ENCODE measurements at places on chromosomes 12 and 14.

- no peak for DNase-seq
Observed at GRCh38 chr12:110916295-110916875, 4.0 kb downstream of the MYL2 start.

- DNase-seq = no peak
Observed at GRCh38 chr12:79407671-79408622, 282.8 kb downstream of the PAWR start.

DNA sequence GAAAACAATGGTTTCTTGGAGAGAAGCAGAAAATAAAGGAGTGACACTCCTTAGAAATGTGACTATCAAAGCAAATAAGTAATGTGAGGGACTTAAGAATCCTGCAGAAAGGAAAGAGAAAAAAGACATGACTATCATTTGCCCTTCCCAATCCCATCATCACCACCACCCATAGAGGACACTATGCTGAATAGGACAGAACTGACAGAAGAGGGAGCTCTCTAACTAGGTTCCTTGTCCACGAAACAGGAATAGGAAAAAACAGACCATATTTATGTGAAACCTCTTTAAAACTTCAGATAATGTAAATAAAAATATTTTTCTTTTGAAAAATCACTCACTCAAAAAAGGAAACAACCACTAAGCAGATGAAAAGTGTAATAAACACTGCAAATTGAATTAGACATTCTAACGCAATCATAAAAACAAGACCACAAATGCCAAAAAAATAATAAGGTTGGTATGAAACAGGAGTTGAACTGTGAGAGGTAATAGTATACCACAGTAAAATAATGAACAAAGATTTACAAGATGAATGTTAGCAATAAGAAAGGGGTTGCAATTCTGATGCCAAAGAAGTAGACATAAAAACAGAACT lies 24.1 kb downstream of the KLRD1 start:
- peak; percentile 34 for DNase-seq

- DNase-seq = no peak
Observed at GRCh38 chr14:69586404-69586803, 11.7 kb upstream of the CCDC177 start.

DNA sequence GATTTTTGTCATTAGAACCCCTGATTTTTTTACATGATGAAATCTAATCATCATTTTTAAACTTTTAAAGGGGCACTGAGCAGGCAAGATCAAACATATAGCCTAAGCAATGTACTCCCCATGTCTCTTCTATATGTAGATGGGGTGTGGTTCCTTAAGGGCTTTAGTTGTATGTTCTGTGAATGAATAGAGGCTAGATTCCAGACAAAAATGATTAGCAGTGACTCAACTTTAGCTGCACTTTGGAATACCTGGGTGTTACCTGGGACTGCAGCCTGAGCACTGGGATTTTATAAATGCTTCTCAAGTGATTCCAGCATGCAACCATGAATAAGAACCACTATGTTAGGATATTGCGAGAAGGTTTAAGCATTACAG lies 256.7 kb upstream of the PLEKHG7 start:
- DNase-seq = no peak

DNA sequence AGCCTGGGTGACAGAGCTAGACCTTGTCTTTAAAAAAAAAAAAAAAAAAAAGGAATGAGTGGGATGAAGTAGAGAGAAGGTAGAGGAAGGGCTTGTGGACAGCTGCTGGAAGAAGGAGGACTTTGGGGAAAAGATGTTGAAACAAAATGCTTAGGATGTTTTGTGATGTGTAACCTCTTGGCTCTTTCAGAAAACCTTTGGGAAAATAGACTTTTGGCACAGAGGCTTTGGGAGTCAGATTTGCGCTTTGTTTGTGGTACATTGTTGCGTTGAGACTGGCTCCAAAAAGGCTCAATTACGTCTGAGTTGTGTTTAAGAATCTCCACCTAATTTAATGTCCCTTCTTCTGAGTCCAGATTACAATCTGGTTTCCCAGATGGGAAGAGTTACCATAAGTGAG lies 32.9 kb upstream of the SPTLC2 start:
- no peak for DNase-seq

GRCh38 chr14:74595006-74595735 lies 16.9 kb downstream of the LTBP2 start:
- no peak for DNase-seq

- DNase-seq = no peak
Observed at GRCh38 chr12:81500788-81501187, 258.4 kb downstream of the PPFIA2 start.

DNA sequence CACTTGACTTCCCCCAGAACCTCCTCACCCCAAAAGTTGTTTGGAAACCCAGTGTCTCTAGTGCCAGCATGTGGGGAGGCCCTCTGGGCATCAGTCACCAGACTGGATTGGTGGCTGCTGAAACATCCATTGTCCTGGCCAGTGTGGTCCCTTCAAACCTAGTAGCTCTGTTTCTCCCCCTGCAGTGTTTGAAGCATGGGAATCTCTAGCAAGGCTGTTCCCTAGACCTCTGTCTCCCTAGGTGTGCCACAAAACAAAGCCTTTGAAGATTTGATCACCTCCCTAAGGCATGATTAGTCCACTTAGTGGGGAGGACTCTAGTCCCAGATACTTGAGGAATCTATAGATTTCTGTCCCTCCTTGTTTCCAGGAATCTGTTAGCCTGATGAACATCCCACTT lies 60.3 kb downstream of the ARF6 start:
- DNase-seq = no peak

DNA sequence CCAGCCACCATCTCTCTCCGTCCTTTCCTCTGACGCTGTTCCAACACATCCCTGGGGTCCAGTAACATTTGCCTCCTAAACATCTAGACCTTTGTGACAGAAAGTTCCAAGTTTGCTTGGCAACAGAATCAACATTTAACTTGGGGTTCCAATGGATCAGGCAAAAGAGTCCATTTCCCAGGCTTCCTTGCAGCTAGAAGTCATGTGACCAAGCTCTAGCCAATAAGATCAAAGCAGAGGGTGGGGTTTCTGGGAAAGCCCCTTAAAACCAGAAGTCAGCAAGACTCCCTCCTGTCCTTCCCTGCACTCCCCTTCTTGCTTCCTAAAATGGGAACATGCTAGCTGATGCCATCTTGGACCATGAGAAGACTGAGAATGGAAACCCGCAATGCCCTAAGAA lies 14.7 kb downstream of the FOXN3 start:
- DNase-seq = no peak

DNA sequence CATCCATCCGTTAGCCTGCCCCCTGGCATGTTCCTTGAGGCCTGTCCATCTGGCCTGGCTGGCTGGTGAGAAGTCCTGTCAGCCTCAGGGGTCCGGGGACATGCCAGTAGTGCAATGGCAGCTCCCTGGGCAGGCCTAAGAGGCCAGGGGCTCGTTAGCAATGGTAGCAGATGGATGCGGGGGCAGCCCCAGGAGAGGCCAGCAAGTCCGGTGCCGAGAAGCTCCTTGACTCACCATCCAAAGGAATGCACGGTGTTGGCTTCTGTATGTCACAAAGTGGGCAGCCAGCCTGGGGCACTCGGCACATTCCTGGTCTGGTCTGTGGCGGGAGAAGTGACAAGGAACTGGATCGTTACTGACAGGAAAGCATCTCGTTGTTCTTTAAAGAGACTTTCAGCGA lies 319.9 kb downstream of the CACNA1C start:
- DNase-seq = no peak

DNA sequence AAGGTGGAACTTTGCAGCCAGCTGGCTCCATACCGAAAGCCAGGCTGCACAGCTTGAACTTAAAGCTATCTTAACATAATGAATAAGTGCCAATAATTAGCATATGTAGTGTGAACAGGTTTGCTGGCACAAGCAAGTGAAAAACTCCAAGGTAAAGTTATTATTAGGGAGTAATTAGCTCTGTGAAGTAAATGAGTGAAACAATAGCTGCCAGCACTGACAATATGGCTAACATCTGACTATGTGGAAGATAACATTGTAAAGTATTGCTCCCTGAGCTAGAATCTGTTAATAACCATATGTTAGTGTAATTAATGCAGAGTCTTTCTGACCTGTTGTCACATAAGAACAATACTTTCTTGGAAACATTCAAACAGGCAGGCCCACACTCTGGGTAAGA lies 246.4 kb downstream of the SOX5 start:
- DNase-seq = no peak
